ENCODE measurements at places on chromosomes 5 and 9. TPM values are rescaled to one million over a fixed set of nuclear protein-coding genes. Genes with fewer than 3 reads are reported as not detected.
A peak's percentile ranks its signal among the peaks of the same experiment; 100 is the strongest.

DNA sequence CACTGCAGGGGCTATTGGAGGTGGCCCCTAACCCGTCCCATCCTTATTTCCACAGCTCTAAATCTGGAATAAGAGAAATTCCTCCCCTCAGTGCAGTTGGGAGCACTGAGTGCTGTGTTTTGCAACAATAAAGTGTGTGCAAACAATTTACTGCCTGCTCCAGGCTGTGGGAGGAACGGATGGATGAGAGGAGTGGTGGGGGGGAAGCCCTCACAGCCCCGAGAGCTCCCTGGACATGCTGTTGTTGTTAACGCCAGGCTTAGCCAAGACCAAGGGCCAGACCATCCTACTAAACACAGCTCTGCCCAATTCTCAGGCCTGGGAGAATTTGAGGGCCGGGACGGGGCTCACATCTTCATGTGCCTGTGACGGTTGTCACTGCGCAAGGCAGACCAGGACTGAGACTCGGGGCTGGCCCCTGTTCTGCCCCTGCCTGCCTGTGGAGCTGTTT, 200.2 kb downstream of the DAB2IP start:
- DNase-seq: no peak

GRCh38 chr5:111385051-111385450, 127.3 kb downstream of the STARD4 start:
- DNase-seq: no peak

DNA sequence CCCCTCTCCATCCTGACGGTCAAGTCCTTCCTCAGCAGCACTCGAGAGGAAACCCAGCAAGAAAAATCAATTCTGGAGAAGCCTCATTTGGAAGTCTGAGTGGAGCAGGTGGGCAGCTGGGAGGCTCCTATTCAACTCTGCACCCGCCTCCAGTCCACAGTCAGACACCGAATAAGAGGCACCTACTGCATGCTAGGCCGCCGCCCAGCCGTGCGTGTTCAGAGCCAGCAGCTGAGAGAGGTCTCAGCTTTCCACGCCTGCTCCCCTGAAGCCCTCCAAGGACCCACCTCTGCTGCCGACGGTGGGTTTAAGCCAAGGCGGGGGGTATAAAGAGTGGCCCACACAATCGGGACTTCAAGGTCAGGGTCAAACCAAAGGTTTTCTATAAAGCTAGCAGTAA, 41.9 kb downstream of the VAV2 start:
- DNase-seq: no peak

DNA sequence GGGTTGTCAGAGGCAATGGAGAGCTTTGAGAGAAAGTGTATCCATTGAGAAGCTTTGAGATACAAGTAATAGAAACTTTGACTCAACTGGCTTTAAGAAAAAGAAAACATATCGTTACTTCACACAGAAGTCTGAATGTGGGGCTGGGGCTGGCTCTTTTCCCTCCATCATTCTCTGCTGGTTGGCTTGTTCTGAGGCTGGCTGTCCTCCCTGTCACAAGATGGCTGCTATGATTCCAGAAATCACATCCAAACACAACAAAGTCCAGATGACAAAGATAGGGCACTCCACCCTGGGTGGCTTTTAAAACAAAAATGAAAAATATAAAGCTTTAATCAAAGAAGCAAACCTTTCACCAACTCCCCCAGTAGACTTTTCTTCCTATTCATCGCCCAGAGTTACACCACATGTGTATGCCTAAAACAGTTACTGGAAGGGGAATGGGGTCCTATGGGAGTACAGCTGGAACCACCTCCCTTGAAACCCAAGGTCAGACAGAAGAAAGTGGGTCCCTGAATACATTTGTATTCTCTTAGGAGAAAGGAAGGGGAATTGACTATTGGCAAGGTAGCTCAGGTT, 284.3 kb downstream of the GAS1 start:
- DNase-seq: no peak

DNA sequence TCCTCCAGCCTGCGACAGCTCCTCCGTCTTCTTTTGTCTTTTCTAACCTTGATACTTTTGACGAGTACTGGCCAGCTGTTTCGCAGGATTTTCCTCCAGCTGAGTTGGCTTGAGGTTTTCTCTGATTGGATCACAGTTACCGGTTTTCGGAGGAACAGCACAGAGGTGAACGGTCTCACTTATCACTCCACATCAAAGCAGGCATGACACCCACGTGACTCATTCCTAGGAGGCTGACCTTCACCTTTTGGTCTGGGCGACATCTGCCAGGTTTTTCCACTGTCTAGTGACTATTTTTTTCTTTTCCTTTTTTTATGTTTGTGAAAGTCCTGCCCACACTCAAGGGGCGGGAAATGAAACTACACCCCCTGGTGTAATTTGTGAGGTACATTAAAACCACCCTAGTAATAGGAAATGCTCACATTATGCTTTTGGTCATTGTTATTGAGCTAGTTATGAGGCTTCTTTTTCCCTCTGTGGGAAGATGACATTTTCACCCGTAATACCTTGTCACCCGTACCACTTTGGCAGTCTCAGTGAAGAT, 319.2 kb downstream of the GADD45G start:
- DNase-seq: no peak

DNA sequence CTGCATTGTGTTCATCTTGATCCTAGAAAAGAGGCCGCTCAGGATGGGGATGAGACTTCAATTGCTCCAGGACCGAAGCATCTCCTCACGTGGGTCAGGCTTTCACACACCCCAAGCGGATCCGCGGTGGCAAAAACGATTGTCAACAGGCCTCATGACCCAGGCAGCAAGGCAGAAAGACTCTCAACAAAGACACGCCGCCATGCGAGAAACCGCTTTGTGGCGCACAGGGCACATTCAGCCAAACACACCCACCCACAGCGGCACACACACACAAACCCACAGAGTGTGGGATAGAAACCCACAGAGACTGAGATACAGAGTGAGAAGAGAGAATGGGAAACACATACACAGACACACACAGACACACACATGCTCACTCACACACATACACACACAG, 483.4 kb downstream of the SPATA31A7 start:
- no peak for DNase-seq

GRCh38 chr5:59485107-59485506, 408.4 kb downstream of the PDE4D start:
- no peak for DNase-seq

GRCh38 chr5:160439205-160439600, 17.5 kb downstream of the PTTG1 start:
- peak; percentile 92 for DNase-seq

DNA sequence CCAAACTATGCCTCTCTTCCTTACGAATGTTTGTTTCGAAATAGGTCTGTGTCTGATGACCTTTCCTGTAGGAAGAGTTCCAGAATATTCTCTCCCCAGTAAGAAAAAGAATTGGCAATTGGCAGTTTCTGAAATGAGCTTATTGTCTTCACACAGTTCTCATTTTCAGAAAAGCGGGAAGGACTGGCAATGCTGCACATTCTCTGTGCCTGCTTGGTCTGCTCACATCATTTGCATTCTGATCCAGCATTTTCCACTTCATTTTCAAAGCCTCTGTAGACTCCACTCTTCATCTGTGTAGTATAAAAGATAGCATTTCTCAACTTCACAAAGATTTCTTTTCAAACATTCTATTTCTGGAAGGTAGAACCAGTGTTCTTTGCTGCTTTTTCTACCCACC, 120.6 kb upstream of the CCDC112 start:
- no peak for DNase-seq

DNA sequence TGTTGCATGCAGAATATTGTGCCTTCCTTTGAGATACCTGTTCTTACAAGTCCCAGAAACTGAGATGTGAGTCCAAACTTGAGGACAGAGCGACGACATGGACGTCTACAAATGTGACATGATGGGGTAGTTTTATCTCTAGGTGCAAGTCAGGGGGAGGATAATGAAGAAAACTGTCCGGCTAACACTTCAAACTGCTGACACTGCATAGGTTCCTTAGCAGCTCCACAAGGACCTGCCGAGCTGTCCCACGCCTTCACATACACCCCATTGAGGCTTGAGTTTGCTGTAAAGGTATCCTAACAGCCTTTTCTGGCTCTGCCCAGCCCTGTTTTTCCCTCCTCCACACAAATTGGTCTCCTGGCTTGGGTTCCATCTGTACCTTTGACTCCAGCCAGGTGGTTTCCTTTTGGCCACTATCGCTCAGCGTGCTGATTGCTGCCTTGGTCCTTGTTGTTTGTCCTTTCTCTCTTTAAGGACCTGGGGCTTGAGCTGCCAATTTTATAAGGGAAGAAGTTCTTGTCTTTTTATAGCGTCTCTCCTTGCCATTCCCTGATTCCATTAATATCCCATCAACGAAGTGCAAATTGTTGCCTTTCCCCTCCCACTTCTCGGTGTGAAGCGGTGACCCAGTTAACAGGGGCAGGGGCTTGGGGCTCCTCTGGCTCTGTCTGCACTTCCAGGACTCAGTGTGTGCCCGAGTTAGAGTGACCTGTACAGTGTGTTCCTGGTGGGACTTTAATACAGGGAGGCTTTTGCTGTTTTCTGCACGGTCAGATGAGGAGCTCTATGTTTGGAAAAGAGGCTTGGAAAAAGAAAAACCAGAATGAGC, 100.3 kb downstream of the PCSK1 start:
- peak; percentile 9 for DNase-seq

- DNase-seq: peak; percentile 98
Measured at GRCh38 chr9:127224883-127225739, 39.5 kb upstream of the GARNL3 start.

DNA sequence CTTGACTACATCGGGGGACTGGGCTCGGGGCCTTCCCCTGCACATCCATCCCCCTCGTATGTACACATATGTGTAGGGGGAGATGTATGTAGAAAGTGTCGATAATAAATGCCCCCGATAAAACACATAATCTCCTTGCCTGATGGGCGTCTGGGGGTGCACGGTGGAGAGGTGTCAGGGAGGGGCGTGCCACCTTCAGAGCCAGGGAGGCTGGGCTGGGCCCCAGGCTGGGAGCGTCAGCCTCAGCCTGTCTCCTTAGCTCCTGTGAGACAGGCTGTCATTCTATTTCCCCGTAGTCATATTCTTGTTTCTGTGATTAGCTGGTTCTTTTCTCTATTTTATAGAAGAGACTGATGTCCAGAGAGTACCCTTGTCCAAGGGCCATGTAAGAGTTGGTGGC, 4.7 kb upstream of the RXRA start:
- DNase-seq: no peak

FOXD4L6 gene
- not detected for total RNA-seq

HSPB3 gene
- total RNA-seq: not detected

INSL4 gene
- not detected for total RNA-seq

TLR4 gene
- total RNA-seq: 59.0 TPM

ZNF622 gene
- 25.9 TPM for total RNA-seq

CARD6 gene
- 15.9 TPM for total RNA-seq

UBTD2 gene
- total RNA-seq: 21.3 TPM

PCDHGB7 gene
- 10.2 TPM for total RNA-seq

PPP3R2 gene
- 0.27 TPM for total RNA-seq

ADAMTS6 gene
- total RNA-seq: 3.3 TPM

All from thyroid gland (tissue), 4 donors.